ENCODE measurements at places on chromosomes 1 and 21.

DNA sequence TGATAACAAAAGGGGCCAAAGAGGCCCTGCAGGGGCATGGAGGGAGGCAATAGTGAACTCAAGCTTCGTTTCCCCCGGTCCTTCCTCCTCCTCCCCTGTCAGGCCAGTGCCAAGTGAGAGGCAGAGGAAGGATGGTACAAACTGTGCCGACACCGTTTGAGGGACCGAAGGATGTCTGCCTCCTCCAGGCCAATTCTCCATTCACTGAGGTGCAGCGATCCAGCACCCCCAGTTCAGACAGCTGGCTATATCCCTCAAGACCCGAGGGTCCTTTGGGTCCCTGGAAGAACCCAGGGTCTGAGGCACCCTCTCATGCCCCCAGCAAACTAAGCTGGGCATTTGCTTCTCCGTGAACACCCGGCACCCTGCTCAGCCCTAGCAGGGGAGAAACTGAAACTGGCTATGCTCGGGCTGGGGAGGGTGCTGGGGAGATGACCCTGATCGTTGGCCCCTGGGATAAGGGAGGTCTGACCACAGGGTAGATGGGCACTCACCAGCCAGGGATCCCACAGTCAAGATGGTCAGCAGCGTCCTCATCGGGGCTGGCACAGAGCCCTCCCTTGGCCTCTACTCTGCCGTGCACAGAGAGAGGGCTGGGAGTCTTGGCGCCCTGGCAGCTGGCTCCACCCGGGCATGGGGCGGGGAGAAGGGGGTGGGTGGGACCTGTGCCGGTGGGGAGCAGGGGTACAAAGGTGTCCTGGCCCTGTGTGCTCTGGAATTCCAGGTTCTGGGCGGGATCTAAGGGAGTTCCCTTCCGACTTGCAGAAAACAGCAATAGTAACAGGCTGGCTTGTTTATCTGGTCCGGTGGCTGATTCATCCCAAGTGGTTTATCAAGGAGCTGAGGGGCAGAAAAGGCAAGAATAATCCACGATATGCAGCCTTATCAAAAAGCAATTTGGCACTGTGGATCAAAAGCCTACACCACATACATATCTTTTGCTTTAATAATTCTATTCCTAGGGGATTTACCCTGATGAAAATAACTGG is at the start of gene IL22RA1:
Gene IL22RA1, minus strand, starts transcription at position 595 of the 989 bp plus-strand sequence. Its CDS starts 58 bp downstream, at position 537.
- no peak for DNase-seq

DNA sequence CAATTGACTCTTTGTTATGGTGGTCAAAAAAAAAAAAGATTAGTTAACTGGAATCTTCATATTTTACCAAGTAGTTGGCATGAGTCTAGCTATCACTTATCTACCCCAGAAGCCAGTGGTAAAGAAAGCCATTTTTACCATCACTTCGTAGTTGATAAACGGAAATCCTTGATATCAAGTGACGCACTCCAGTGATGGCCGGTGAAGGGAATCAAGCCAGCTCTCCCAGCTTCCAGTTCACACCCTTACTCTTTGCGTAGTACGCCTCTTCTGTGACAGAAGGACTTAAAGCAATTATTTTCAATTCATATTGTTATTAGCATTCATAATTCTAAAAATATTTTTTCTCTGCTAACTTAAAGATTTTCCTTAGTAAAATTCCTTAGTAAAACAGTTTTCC is 447.9 kb downstream of the GPATCH2 start:
- DNase-seq: no peak

GRCh38 chr1:43932786-43933385 is 715 bp upstream of the ARTN start:
- DNase-seq: no peak

DNA sequence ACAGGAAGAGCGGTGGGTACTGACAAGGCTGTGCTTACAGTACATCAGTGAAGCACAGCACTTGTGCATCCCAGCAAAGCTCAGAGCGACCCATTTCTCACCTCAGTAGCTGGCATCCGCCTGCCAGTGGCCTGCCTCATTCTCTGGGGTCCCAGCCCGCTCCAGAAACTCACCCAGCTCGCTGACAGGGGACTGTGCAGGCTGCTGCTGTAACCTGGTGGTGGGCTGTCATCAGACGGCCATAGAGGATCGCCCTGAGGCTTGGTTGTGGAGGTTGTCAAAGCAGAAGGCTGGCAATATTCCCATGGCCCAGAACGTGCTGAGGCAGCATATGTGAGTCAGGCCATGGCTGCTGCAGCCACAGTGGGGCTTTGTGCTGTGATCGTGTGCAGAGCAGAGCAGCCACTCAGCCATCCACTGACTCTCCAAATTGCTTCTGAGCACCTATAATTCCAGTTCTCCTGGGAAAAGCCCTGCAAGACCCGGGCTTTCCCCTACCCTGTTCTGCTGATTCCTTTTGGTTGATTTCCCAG is 13.6 kb upstream of the GPR137B start:
- DNase-seq: no peak

- no peak for DNase-seq
Measured at GRCh38 chr1:111725192-111725591, 14.0 kb downstream of the INKA2 start.

DNA sequence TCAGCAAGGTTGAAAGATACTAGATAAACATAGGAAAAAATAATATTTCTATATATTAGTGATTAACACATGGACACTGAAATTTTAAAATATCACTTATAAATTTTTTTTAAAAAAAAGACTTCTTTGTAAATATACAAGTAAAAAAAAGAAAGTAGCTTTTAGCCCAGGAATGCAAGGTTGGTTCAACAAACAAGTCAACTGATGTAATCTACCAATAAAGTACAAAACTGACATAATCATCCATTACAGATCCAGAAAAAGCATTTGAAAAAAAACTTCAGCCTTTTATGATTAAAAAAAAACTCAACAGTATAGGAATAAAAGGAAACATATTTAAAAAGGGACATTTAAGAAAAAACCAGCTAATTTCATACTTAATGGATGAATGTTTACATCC is 48.4 kb downstream of the TRMT1L start:
- no peak for DNase-seq

- DNase-seq: peak; percentile 12
Measured at GRCh38 chr1:159798893-159799292, 3.3 kb upstream of the FCRL6 start.

DNA sequence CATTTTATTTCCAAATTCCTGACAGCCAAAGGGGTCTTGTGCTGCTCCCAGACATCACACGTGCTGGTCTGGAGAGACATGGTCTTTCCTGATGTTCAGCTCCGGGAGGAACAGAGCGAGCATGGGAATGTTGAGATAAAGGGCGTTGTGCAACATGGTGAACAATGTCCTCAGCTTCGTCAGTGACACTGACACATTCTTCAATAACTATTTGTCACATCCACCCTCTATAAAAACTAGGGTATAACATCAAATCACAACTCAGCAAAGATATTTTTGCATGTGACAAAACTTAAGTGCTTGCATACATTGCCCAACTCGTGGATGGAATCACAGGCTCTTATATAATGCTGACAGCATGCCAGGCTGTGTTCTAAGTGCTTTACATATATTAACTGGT is 42.4 kb upstream of the GRHL3 start:
- DNase-seq: no peak

- peak; percentile 35 for DNase-seq
Measured at GRCh38 chr21:33078907-33079582, 9.1 kb downstream of the OLIG1 start.

- no peak for DNase-seq
Measured at GRCh38 chr1:197782722-197783360, 7.6 kb upstream of the DENND1B start.

GRCh38 chr1:61051719-61052394 is 30.5 kb upstream of the NFIA start:
- no peak for DNase-seq

DNA sequence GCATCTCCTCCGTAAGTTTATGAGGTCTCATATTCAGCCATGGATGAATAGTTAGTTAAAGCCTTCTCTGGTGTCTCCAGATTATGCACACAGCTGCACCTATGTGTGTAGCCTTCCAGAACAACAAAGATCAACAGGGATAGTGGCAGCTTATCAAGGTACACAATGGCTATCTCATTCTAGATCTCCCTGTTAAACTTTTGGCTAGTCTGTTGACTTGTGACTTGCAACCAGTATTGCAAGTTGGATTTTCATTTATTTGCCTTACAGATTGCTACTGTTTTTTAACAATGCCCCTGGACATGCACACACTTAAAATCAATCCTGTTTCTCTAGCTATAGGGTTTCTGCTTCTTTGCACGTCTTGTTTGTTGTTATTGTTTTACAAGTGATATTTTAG is 363.2 kb downstream of the OMA1 start:
- no peak for DNase-seq

- DNase-seq: no peak
Measured at GRCh38 chr1:113007706-113008364, 51.8 kb upstream of the SLC16A1 start.

DNA sequence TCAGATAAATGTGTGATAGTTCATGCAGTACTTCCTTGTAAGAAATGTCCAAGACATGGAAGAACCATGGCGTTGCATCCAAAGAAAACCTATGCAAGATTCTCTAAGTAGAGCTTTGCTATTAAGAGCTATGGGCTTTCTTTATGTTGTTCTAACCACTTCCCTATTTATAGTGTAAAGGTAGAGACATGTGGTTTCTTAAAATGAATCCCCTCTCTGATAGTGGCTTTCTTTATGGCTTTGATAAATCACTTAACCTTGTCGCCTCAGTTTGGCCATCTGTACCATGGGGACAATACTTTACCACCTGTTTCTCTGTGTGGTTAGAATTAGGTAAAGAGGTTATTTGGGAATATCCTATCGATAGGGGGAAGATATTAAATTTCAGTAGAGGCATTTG is 305.5 kb downstream of the NFIA start:
- no peak for DNase-seq

GRCh38 chr1:237851210-237851845 is 39.4 kb downstream of the ZP4 start:
- no peak for DNase-seq

- no peak for DNase-seq
Measured at GRCh38 chr1:199463521-199464127, 563.9 kb upstream of the NR5A2 start.

- no peak for DNase-seq
Measured at GRCh38 chr1:176619261-176619660, 156.3 kb downstream of the PAPPA2 start.

DNA sequence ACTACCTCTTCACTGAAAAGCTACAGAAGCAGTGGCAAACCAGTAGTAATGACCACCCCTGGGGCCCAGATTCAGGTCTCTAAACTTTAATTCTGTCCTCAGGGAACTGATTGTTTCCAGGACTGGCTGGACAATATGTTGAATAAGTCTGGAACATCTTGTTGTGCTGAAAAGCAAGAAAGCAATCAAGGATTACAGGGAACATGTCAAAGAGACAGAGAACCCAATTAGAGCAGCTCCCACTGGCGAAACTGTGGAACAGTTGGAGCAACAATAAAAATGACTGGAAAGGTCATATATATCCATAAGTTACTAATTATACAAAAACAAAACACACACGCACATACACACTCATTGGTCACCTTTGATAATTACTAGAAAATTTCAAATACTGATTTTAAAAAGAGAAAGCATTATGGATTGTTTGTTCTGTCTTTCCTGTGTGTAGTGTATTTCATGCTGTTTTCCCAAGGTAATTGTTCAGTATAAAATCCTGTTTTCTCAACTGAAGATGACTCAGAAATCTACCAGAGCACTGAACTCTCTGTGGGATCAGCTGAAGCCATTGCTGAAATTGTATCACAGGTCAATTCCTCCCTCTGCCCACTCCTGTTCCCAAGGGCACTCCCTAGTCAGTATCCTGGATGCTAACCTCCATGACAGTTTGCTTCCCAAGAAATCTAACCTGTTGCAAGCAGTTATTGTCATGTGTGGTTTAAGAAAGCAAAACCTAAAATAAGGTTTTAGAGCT is 83.6 kb upstream of the RGS1 start:
- DNase-seq: no peak

DNA sequence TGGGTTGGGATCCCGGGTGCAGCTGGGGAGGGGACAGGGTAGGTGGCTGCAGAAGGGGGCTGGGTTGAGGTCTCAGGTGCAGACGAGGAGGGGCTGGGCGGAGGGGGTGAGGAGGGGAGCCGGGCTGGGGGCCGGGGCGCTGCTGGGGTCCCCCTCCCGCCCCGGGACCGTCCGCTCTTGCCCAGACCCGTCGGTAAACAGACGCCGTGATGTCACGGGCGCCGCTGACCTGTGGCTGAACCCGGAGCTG is 22.3 kb downstream of the DHRS3 start:
- no peak for DNase-seq

Data from stimulated activated CD8-positive, alpha-beta memory T cell treated with anti-CD3 and anti-CD28 coated beads, Interleukin-7, amount 100 ng/mL, for 48 hours (primary cell).